ENCODE measurements at places on chromosomes 3 and 15. TPM values are rescaled to one million over a fixed set of nuclear protein-coding genes. Genes with fewer than 3 reads are reported as not detected.

The RBP2 gene
- not detected for total RNA-seq

The CD200R1 gene
- 0.36 TPM for total RNA-seq

The MESP1 gene
- total RNA-seq: 0.73 TPM

The GRAMD1C gene
- total RNA-seq: 2.4 TPM

The GOLGA6D gene
- not detected for total RNA-seq

The ATP2B2 gene
- not detected for total RNA-seq

The SLC22A13 gene
- 1.1 TPM for total RNA-seq

The CLDN11 gene
- 1.7 TPM for total RNA-seq

The GP9 gene
- total RNA-seq: not detected

The COL7A1 gene
- 4.8 TPM for total RNA-seq

The TRIM59 gene
- total RNA-seq: 26.8 TPM

The ADGRG7 gene
- not detected for total RNA-seq

The CNTN4 gene
- not detected for total RNA-seq

The ETV5 gene
- 175 TPM for total RNA-seq

The EIF4E3 gene
- total RNA-seq: 3.3 TPM

The HYAL1 gene
- total RNA-seq: 1.1 TPM

The ILDR1 gene
- total RNA-seq: not detected

The RAB6B gene
- total RNA-seq: 2.7 TPM

The FSIP1 gene
- 0.93 TPM for total RNA-seq

The ANAPC13 gene
- 34.4 TPM for total RNA-seq

The RBSN gene
- 14.0 TPM for total RNA-seq

The TP63 gene
- 0.31 TPM for total RNA-seq

The CMTM6 gene
- 82.9 TPM for total RNA-seq

The RNF168 gene
- 16.0 TPM for total RNA-seq

The PPM1L gene
- 8.4 TPM for total RNA-seq

The OSBPL10 gene
- total RNA-seq: 40.7 TPM

The DPPA4 gene
- not detected for total RNA-seq

The NR2E3 gene
- not detected for total RNA-seq

The SMAD6 gene
- total RNA-seq: 0.69 TPM

The UBA7 gene
- 80.7 TPM for total RNA-seq

The IFT80 gene
- total RNA-seq: 32.4 TPM

The TMEM40 gene
- total RNA-seq: not detected

The AMT gene
- total RNA-seq: 1.4 TPM

The MEGF11 gene
- total RNA-seq: not detected

The AHSG gene
- total RNA-seq: not detected

The GOLGA6L7 gene
- total RNA-seq: not detected
